ENCODE measurements at places on chromosomes 2 and 18. TPM values are rescaled to one million over a fixed set of nuclear protein-coding genes. Genes with fewer than 3 reads are reported as not detected.

- no peak for DNase-seq
These were observed 434.5 kb downstream of the BCL11A start for GRCh38 chr2:60118917-60119316.

DNA sequence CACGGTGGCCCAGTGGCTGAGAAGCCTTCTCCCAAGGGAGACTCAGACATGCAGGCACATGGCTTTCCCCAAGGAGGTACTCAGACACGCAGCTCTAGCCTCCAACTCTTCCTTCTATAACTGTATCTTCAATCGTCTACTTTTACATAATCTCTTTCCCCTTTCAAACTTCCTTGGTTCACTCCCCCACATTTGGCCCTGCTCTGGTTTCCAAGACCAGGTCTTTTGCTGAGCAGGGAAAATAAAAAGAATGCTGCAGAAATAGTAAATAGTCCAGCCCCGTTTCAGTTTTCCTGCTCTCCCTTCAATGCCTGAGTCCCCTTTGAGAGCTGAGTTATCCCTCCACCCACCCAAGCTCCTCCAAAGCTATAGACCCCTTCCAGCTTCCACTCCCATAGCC is 635.0 kb downstream of the ARHGAP15 start:
- no peak for DNase-seq

GRCh38 chr2:205369813-205370212 is 312.5 kb upstream of the NRP2 start:
- no peak for DNase-seq

- no peak for DNase-seq
These were observed 31.5 kb upstream of the SPTBN1 start for GRCh38 chr2:54424555-54425163.

GRCh38 chr2:101972621-101973434 is 18.9 kb upstream of the IL1R2 start:
- no peak for DNase-seq

DNA sequence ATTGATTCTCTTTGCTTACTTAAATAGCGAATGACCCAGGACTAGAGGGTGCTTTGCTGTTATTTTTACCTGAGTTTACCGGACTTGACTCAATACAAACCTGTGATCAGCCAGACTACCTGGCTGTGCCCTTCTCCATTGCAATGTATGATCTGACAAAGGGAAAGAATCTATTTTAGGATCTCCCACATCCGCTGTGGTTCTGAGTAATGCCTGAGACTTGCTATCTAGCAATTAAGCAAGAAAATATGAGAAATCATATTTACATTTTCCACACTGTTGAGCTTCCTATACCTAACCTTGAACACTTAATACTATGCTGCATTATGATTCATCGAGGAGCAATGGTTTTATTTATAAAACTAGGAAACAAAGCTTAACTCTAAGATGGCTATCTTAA is 215.2 kb downstream of the RAD51AP2 start:
- no peak for DNase-seq

GATA6 gene
- total RNA-seq, result 0.09 TPM

CD302 gene
- total RNA-seq, result 0.61 TPM

TPO gene
- total RNA-seq, result not detected

HOXD3 gene
- not detected for total RNA-seq
